Esophagus muscularis mucosa (tissue), 4 donors: ENCODE measurements at places on chromosomes 7 and 10. TPM values are rescaled to one million over a fixed set of nuclear protein-coding genes. Genes with fewer than 3 reads are reported as not detected.

Gene PSPH
- total RNA-seq = 15.4 TPM

Gene ASAH2B
- total RNA-seq = 1.7 TPM

Gene IFIT1B
- total RNA-seq = not detected

Gene TASOR2
- 65.0 TPM for total RNA-seq

Gene CD36
- 61.0 TPM for total RNA-seq

Gene CASP7
- total RNA-seq = 10.2 TPM

Gene CCDC172
- total RNA-seq = not detected

Gene CPXM2
- 91.2 TPM for total RNA-seq

Gene LOXL4
- 10.0 TPM for total RNA-seq

Gene GRM8
- not detected for total RNA-seq

Gene TFEC
- total RNA-seq = 6.1 TPM

- peaks cover 62% of the 10 kb centered on the region for H3K4me1 ChIP-seq
- H3K36me3 ChIP-seq = no peaks in the 10 kb centered on the region
- no peak overlapping the region for H3K4me3 ChIP-seq
- H3K27ac ChIP-seq = no peak overlapping the region
- no peak for DNase-seq
These were observed 71.2 kb downstream of the GRB10 start for GRCh38 chr7:50711271-50712175.

DNA sequence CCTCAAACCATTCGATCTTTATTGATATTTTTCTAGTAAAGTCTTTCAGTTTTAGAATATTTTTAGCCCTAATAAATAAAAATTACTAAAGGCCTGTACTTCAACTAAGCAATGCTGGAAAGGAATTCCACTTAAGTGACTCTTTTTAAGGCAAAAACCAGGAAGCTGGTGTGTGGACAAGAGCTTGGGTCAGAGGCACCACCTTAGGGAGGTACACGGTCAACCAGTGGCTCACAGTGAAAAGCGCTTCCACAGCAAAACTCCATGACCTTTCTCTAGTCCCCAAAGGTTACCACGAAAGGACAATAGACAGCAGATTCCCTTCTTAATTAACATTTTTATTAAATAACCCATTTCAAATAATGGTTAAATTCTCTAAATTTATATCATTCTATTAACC is 31.2 kb downstream of the ARL3 start:
- DNase-seq = no peak
- H3K27me3 ChIP-seq = no peaks in the 10 kb centered on the region
- H3K27ac ChIP-seq = no peak overlapping the region

DNA sequence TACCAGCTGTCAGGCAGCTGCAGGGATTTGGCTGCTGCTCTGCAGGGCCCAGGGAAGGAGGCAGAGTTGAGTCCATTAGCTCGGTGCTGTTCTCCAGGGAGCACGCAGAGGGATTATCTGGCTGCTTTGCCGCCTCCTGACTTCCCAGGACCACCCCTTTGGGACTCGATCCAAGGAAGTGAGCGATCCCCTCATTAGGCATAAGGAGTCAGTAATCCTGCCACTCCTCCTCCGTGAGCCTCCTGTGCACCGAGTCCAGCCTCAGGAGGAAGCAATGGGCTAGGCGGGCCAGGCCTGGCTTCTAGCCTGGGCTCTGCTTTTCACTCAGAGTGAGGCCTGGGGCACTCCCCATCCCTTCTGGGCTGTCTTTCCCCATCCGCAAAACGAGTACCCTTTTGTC is 417.9 kb downstream of the RPS24 start:
- no peaks in the 10 kb centered on the region for H3K36me3 ChIP-seq
- DNase-seq = no peak
- peaks cover 20% of the 10 kb centered on the region for H3K4me1 ChIP-seq
- no peak overlapping the region for H3K4me3 ChIP-seq
- H3K27me3 ChIP-seq = no peaks in the 10 kb centered on the region

GRCh38 chr7:93011351-93012294 is 106.2 kb downstream of the SAMD9 start:
- no peak for DNase-seq
- no peak overlapping the region for H3K27ac ChIP-seq
- H3K36me3 ChIP-seq = no peaks in the 10 kb centered on the region

DNA sequence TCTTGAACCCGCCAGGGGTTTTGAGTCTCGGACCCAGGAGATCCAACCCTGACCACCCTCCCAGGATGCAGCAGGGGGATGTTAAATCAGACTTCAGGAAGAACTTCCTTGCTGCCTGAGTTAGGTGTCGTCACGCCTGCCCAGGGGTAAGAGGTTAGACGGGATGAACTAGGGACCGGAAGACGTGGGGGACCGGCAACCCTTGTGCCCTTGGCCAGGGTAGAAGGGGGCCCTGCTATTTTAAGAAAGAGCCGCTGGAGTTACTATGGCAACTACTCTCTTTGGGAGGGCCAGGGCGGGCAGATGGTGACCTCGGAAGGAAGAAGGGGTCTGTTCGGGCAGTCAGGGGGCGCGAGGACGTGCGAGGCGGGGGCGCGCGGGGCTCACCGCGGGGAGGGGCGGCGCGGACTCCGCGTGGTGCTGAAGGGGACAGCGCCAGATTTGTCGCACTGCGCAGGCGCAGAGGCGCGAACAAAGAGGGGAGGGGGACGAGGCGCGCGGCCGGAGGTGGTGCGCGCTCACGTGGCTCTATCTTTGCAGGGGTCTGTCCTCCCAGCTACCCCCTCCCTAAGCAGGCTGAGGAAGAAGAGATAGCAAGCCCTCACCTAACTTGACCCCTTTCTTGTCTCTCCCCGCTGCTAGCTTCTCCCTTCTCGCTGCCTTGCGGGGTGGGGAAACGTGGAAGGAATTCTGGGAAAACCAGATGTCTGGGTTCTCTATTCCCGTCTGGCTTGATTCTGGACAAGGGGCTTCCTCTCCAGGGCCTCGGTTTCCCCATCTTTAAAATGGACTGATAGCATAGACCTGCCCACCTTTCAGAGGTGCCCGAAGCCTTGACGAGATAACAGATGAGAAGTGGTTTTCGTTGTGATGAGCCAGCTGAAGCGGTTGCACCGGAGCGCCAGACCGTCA is 940 bp upstream of the PSD start:
- H3K36me3 ChIP-seq = peaks cover 17% of the 10 kb centered on the region
- H3K27ac ChIP-seq = peak overlapping the region; percentile 84
- H3K27me3 ChIP-seq = peaks cover 8% of the 10 kb centered on the region

DNA sequence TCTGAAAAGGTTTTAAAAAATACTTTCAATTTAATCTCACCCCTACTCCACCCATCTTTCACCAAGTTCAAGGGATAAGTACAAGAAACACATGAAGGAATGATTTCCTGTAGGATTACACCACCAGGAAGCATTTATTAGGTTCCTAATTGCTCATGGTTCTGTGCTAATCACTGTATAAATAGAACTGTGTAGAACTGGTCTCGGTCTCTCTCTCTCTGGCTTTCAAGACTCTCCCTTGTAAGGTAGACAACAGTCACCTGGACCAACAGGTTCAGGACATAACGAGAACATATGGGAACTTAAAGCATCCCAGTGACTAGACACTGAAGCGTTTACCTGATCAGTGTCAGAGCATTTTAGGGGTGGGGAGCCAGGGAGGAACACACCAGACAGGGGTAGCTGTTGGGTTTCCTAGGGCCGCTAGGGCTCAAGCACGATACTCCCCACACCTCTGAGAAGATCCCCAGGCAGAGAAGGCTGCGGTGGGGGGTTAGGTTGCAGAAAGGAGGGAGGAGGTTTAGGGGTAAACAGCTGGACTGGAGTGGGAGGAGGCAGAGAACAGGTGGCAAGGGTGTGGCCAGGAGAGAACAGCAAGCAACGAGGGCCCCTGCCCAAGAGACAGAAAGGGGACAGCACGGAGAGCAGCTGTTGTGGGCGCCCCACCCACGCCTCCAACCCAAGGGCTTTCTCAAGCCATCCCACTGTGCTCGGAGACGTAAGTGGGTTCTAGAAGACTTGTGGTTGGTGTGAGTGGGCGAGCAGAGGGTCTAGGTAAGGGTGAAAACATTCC is 52.5 kb upstream of the USP6NL start:
- H3K27me3 ChIP-seq = no peaks in the 10 kb centered on the region
- no peak for DNase-seq
- no peak overlapping the region for H3K4me3 ChIP-seq
- no peaks in the 10 kb centered on the region for H3K4me1 ChIP-seq
- H3K36me3 ChIP-seq = no peaks in the 10 kb centered on the region
- H3K27ac ChIP-seq = no peak overlapping the region

- H3K27ac ChIP-seq = no peak overlapping the region
- H3K4me1 ChIP-seq = no peaks in the 10 kb centered on the region
- no peak for DNase-seq
- H3K36me3 ChIP-seq = no peaks in the 10 kb centered on the region
- no peaks in the 10 kb centered on the region for H3K27me3 ChIP-seq
These were observed 181.8 kb downstream of the KIAA1217 start for GRCh38 chr10:24390746-24391145.

- no peaks in the 10 kb centered on the region for H3K27me3 ChIP-seq
- no peak overlapping the region for H3K27ac ChIP-seq
- H3K4me3 ChIP-seq = no peak overlapping the region
- DNase-seq = peak; percentile 64
These were observed 95.3 kb downstream of the PARD3 start for GRCh38 chr10:34719746-34720145.

DNA sequence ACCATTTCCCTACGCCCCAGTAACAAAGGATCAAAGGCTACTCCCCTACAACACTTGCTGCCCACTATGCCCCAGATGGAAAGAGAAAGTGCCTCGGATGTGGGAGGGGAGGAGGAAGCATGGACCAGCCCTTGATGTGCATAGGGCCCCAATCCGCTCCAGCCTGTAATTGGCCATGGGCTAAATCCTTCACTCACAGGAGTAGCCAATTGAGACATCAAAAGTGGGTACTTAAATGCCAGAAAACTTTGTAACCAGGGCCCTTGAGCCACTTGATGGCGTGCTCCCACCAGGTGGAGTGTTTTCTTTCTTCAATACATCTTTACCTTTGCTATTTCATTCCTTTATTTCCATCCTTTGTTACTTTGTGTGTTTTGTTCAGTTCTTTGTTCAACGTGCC is 500.5 kb upstream of the LRRN3 start:
- H3K27ac ChIP-seq = no peak overlapping the region
- H3K4me1 ChIP-seq = peaks cover 7% of the 10 kb centered on the region
- no peak overlapping the region for H3K4me3 ChIP-seq
- no peak for DNase-seq
- no peaks in the 10 kb centered on the region for H3K27me3 ChIP-seq

DNA sequence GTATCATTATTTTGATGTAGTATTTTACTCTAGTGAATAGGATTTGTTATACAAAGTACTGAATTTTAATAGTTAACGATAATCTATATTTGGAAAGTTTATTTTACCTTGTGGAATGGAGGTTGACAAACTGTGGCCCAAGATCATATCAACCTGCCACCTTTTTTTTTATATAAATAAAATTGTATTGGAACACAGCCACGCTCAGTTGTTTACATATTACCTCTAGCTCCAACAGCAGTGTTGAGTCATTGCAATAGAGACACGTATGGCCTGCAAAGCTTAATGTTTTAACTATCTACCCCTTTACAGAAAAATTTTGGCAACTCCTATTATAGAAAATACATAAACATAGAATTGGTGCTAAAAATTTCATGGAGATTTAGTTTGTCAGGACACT is 239.3 kb downstream of the THSD7A start:
- H3K36me3 ChIP-seq = no peaks in the 10 kb centered on the region
- H3K27me3 ChIP-seq = no peaks in the 10 kb centered on the region

GRCh38 chr7:5692845-5693278 is 88.6 kb downstream of the RNF216 start:
- no peaks in the 10 kb centered on the region for H3K36me3 ChIP-seq
- H3K27me3 ChIP-seq = no peaks in the 10 kb centered on the region
- H3K4me1 ChIP-seq = peaks cover 100% of the 10 kb centered on the region
- peak overlapping the region; percentile 62 for H3K4me3 ChIP-seq
- DNase-seq = no peak

- DNase-seq = no peak
- H3K27ac ChIP-seq = no peak overlapping the region
- no peaks in the 10 kb centered on the region for H3K27me3 ChIP-seq
- no peak overlapping the region for H3K4me3 ChIP-seq
These were observed 33.6 kb downstream of the LMOD2 start for GRCh38 chr7:123689250-123689649.

DNA sequence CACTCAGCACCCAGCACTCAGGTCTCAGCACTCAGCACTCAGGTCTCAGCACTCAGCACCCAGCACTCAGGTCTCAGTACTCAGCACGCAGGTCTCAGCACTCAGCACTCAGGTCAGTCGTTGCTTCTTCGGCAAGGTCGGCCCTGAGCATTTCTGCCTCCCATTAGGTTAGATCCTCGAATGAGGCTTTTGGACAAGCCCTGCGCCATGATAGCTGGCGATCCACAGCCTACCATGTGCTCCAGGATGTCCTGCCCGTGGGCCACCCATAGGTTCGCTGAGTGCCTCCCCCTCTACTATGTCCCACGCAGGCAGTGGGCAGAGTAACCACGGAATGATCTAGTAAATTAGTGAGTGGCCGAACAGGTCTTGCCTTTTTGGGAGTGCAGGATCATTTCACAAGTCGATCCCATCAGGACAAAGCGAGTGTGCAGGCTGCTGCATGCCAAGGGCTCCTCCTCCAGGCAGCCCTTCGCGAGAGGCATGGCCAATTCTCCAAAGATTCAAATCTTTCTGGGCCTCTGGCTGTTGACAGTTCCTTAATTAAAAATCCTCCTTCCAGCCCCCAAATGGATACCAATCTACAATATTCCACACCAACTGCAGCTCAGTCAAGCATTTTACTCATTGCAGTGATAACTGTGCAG is 206.3 kb downstream of the ADARB2 start:
- no peaks in the 10 kb centered on the region for H3K36me3 ChIP-seq
- DNase-seq = no peak
- H3K27ac ChIP-seq = no peak overlapping the region
- no peak overlapping the region for H3K4me3 ChIP-seq
- H3K27me3 ChIP-seq = no peaks in the 10 kb centered on the region
- no peaks in the 10 kb centered on the region for H3K4me1 ChIP-seq

- no peak overlapping the region for H3K4me3 ChIP-seq
- peak overlapping the region; percentile 31 for H3K27ac ChIP-seq
- peaks cover 5% of the 10 kb centered on the region for H3K4me1 ChIP-seq
- DNase-seq = no peak
These were observed 270.5 kb downstream of the BICC1 start for GRCh38 chr10:58782876-58783851.

- H3K36me3 ChIP-seq = no peaks in the 10 kb centered on the region
- H3K4me3 ChIP-seq = no peak overlapping the region
- H3K27me3 ChIP-seq = no peaks in the 10 kb centered on the region
- no peaks in the 10 kb centered on the region for H3K4me1 ChIP-seq
These were observed 278.1 kb downstream of the HTR7 start for GRCh38 chr10:90579602-90580242.

DNA sequence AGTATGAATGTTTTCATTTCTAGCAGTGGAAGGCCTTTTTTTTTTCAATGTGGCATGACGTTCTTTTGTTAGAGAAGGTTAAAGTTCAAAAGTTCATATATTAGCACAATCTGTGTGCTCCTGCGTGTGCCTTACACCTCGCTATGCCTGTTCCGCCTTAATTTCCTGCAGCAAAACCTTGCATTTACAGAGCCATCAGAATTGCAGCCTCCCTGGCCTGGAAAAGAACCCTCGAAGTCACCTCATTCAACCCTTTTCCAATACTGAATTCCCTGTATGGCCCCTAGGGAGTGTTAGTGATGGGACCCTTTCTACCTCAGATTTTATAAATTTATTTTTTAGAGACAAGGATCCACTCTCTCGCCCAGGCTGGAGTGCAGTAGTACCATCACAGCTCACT is 103.5 kb upstream of the ZNF438 start:
- no peak overlapping the region for H3K4me3 ChIP-seq
- H3K4me1 ChIP-seq = peaks cover 23% of the 10 kb centered on the region
